T-helper 1 cell (primary cell): ENCODE measurements at places on chromosomes 2 and 18.

- DNase-seq = no peak
Observed at GRCh38 chr2:146764301-146764700, 1080.5 kb upstream of the ACVR2A start.

DNA sequence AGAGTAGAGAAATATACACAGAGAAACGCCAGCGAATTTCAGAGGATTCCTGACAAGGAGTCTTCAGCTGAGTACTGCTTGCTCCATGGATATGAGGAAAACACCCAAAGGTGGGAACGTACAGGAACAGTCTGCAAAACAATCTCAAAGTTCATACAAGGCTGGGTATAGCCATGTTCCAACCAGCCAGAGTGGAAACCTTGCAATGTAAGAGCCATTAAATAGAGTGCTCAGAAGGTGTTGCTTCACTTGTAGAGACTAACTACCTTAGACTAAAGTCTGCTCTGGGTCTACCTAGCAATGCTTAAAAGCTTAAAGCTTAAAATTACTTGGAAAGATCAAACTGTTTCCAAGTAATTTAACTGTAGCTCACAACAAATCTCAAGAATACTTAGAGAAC lies 6.0 kb downstream of the FANCL start:
- no peak for DNase-seq

GRCh38 chr2:102094917-102095316 lies 47.6 kb upstream of the IL1R1 start:
- DNase-seq = no peak

GRCh38 chr2:106876699-106877098 lies 9.3 kb downstream of the ST6GAL2 start:
- DNase-seq = no peak

DNA sequence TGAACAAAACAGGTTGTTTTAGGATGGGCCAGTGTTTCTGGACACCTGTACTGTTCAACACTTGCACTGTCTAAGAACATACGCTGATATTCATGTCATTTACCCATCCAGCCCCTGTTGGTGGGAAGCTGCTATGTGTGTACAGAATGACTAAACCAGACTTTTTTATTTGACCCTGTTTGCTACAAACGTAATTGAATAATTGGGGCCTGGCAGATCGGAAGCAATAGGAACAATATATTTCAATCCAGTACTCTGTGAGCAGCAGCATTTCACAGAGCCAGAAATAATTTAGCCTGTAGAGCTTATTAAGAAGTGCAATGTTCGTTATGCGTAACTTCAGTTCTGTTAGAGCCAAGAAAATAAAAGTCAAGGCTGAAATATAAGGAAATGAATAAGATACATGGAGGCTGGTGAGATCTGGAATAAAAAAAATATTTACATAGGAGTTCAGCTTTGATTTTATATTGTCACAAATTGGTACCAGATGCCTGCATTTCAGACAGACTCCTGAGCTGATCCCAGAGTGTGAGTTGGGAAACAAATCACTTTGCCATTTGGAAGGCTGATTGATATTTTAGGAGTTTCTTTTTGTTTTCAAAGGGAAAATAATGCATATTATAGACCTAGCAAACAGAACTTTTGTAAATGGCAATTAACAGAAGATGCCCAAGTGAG lies 19.7 kb downstream of the CABLES1 start:
- DNase-seq = no peak

DNA sequence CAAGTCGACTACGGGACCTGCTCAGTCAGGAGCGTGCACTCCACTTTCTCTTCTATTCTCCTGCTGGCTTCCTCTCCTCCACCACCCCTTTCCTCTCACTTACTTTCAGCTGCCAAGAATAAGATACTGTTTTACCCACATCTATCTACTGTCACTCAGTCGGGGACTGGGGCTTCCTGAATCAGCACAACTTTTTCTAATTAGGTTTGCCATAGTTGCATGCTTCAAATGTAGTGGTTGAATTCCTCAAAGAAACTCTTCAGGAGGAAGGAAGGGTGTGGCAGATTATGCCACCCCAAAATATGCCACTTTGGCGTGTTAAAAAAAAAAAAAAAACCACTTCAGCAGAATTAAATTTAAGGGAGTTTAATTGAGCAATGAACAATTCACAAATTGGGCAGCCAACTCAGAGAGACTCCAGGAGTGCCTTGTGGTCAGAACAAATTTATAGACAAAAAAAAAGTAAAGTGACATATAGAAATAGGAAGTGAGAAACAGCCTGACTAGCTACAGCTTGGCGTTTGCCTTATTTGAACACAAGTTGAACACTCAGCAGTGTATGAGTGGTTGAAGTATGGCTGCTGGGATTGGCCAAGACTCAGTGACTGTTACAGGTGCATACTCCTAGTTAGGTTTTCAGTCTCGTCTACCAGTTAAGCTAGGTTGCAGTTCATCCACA lies 32.5 kb upstream of the RMDN2 start:
- DNase-seq = peak; percentile 28

- DNase-seq = no peak
Observed at GRCh38 chr18:67318651-67319050, 197.9 kb downstream of the DSEL start.

- DNase-seq = no peak
Observed at GRCh38 chr2:233062946-233063268, 2.8 kb downstream of the INPP5D start.

DNA sequence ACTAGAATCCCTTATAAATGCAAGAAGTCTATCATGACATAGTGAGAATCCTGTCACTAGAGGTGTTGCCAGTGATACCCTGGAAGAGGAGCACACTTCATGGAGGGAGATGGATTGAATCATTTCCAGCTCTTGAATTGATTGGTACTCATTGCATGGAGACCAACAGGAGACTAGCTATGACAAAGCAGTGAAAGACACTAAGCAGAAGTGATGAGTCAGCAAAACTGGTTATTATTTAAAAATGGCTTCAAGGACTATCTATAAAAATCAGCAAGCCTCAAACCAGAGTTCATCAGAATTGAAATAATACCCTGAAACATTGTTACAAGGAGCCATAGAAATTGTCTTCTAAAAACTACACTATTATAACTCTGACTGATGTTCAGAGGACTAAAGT lies 200.3 kb downstream of the PDE11A start:
- DNase-seq = no peak

DNA sequence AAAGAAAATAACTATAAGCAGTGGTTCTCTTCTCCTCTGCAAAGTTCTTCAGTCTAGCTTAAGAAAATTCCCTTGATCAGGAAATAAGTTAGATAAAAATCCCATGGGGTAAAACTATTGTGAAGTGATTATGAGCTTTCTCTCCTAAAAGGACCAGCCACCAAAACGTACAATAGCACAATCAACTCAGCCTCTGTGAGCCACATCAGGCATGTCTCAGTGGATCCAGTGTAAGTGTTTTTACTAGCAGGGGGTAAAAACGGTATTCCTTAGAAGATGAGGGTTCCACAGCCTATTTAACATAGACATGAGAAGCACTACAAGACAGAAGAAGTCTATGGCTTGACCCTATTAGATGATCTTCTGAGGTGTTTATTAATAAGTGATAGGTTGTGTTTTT lies 503.2 kb downstream of the PIK3C3 start:
- no peak for DNase-seq

- DNase-seq = no peak
Observed at GRCh38 chr18:21241301-21242048, 557 bp upstream of the GREB1L start.

DNA sequence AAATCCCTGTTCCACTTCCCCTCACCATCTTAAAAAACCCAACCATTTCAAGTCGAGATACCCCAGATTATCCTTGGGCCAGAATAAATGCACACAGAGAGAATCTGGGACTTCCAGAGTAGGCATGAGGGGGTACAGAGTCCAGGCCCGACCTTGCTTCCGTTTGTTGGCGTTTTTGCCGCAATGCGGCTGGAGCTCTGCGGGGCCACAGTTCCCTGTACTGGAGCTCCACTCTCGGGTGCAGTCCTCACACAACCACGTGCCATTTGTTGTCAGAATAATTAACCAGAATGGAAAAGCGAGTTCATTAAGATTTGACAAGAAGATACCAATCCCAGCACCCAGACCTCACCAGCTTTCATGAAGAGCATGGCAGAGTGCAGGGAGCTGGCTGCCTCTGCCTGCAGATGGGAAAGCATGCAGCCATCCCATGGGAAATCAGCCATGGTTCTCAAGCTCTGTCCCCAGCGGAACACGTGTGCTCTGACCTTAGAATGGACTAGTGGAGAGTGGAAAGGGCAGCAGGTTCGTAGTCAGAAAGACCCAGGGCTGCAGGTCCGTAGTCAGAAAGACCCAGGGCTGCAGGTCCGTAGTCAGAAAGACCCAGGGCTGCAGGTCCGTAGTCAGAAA lies 472.8 kb downstream of the EIPR1 start:
- no peak for DNase-seq

GRCh38 chr2:184314829-184315228 lies 283.5 kb upstream of the ZNF804A start:
- DNase-seq = no peak
